ENCODE measurements at places on chromosomes 7 and 10.

GRCh38 chr10:22652988-22653481, 61.3 kb downstream of the PIP4K2A start:
- no peak for DNase-seq

DNA sequence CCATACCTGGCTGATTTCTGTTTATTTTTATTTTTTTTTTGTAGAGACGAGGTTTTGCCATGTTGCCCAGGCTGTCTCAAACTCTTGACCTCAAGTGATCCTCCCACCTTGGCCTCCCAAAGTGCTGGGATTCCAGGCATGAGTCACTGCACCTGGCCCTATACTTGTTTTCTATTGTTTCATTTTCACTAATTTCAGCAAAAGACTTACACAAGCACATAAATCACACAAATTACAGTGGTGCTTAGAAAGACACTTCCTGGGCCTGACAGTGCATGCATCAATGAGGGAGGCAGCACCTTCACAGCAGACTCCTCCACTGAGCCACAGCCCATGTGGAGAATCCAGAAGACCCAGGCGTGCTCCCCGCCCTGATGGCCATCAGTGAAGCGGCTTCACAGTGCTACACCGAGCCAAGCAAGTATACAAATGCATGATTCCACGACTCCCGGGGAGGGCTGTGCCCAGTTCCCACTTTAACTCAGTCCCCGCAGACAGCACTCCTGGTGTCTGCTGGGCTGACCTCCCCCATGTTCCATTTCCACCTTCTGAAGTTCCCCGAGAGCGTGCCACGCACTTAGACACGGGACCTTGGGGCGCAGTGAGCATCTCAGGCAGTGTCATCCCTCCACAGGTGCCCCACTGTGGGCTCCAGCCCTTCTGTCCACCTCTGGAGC, 20.6 kb downstream of the PITRM1 start:
- no peak for DNase-seq

DNA sequence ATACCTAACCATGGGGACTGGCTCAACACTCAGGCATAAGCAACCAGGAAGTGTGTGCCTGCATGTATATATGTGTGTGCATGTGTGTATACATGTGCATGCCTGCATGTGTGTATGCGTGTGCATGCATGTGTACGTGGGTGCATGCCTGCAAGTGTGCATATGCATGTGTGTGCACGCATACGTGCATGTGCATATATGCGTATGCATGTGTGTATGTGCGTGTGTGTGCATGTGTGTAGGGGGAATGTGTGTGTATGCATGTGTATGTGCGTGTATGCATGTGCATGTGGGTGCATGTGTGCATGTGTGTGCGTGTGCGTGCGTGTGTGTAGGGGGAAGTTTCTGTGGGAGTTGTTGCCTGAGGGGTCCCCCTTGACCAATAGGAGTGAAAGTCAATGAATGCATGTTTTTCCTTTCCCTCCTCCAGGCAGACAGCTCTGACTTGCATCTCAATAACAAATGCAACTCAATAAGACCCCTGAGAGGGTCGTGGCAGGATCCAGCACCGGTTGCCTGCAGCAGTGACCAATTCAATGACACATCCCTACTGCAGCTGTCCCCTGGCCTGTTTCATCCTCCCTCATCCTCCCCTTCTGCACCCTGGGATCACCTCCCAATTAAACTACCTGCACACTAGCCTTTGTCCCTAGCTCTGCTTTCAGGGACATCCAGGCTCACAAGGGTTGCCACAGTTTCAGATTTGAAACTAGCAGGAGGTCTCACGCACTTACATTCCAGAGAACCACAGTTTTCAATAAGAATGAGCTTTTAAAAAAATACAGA, 27.0 kb upstream of the FZD8 start:
- no peak for DNase-seq

GRCh38 chr10:127552446-127552845, 3.3 kb downstream of the NPS start:
- peak; percentile 3 for DNase-seq

DNA sequence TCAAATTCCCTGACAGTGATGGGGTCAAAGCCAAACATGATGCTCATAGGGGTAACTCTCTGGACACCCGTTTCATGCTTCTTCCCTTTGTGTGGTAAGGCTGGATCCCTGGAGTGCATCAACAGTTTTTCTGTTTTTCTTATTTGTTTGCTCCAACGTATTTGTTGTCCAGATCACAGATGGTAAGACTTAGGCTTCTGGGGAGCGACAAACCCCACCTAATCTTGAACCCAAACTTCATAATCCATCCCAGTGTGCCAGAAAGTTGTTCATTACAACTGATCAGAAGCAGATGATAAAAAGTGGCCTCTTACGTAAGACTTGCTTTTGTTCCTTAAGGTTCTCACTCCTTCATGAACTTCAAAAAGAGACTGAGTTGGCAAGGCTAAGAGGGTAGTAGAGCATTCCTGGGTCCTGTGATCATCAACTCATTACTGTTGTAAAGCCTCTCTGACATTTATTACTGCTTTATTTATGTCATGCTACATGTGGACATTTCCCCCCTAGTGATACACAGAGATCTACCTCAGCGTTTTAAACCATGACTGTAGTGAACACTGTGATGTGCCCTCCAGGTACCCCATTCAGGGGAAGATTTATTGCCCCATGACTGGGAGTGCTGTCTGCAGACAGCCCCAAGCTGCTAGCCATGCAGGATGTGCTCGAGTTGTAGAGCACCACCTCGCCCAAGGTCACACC, 125.6 kb downstream of the CCDC71L start:
- DNase-seq, result no peak

- no peak for DNase-seq
Measured at GRCh38 chr7:123655614-123656013, at the start of gene LMOD2. Gene LMOD2, plus strand, starts transcription at chr7:123655866. Its CDS starts 98 bp downstream, at chr7:123655964.

- no peak for DNase-seq
Measured at GRCh38 chr7:158395780-158396278, 191.8 kb downstream of the PTPRN2 start.

DNA sequence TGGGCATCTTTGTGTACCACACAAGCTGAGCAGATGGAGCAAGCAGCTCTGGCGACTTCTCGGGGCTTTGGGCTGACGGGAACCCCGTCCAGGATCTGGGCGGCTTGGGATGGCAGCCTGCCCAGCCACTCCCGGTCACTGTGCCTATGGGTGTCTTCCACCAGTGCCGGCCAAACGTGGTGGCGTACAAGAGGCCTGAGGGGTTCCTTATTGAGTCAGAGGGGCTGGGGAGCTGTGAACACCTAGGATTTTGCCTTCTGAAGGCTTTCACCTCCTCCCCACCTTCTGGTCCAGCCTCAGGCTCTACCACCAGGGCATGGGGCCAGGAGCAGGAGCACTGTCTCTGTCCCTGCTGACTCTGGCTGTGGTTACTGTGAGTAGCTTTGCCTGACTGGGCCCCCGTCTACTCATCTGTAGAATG, 71.8 kb upstream of the PPIF start:
- peak; percentile 71 for DNase-seq

DNA sequence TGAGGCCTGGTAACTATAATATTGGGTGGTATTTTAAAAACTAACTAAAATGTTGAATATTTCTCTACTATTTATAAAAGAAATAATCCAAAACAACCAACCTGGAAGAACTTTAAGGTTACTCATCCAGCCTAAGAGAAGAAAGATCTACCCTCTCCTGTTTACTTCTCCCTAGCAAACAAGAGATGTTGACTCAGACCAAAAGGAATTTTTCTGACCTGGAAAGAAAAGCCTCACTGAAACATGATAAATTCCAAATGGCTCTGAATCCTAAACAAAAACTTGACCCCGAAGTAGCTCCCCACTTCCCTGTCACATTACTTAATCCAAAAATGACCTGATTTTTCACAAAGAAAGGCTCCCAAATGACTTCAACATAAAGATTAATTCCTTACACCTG, 101.2 kb downstream of the PARD3 start:
- DNase-seq, result no peak

GRCh38 chr10:97915346-97916131, 65.9 kb downstream of the GOLGA7B start:
- DNase-seq, result peak; percentile 93

DNA sequence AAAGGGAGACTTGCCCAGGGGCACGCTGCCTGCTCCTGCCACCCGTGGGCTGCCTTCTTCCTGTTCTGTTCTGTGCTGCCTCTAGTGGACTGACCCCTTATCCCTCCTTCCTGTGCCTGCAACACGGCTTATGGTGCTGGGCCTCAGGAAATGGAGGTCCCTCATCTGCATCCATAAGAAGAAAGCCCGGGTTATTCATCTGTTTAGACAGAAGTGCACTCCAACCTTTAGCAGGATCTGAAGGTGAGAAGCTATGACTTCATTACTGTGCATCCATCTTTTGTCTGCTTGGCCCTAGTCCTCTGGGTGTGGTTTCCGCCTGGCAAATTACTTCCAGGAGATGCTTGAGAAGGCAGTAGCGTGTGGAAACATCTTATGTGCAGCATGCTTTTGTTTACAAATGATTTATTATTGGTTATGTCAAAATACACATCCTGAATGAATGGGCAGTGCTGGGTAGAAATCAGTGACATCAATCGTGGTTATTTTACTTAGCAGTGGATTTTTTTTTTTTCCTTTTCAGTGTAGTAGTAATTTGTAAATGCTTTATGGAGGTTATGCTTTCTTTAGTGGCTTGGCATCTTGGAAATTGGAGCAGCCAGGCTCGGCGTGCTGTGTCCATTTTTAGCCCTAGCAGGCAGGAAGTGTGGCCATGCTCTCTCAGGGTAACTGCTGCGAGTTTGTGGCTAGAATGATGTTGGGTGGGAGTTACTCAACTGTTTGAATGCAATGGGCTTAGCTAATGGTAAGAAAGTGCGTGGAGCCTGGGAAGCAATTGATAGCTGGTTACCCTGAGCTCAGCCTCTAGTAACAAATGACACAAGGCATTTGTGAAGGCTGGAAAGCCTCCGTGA, 12.7 kb downstream of the PTPRE start:
- DNase-seq, result no peak

GRCh38 chr7:7568553-7568952, 1.9 kb downstream of the MIOS start:
- no peak for DNase-seq

GRCh38 chr7:37110660-37111424, 337.8 kb downstream of the ELMO1 start:
- no peak for DNase-seq

DNA sequence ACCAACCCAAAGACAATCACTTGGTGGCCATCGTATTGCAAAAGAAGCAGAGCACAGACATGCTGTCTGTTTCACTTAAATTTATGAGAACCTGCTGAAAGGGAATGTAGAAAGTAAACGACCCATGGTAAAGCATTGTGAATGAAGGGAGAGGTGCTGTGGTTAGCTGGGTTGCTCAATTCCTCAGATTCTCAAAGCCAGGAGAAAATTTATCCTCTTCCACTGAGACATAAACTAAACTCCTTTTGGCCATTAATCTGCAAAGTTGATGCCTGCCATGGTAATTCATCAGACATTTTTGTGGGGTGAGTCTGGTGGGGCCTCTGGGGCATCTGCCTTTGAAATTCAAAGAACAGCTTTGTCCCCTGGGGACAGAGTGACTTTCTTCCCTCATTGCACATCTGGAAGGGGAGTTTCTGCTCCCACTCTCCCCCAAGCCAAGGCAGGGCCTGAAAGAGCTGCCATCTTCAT, 951.0 kb downstream of the LRMDA start:
- no peak for DNase-seq

GRCh38 chr7:31783221-31783620, 96.2 kb downstream of the PPP1R17 start:
- DNase-seq, result peak; percentile 29

DNA sequence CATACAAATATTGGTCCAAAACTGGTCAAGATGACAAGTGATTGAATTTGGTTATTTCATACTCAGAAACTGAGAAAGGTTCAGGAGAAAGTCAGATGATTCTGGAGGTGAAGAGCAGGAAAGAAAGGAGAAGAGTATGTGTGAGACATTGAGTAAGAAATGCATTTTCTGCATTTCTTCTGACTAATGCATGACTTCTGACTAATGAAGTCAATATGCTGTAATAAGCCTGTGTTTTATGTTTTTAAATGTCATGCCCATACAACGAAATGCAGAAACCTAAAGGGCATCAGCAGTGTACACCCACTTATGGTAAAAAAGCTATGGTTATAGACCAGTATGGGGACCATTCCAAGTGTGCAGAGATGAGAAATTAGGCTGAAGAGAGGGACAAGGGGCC, 1227.8 kb upstream of the SORCS1 start:
- DNase-seq, result no peak

DNA sequence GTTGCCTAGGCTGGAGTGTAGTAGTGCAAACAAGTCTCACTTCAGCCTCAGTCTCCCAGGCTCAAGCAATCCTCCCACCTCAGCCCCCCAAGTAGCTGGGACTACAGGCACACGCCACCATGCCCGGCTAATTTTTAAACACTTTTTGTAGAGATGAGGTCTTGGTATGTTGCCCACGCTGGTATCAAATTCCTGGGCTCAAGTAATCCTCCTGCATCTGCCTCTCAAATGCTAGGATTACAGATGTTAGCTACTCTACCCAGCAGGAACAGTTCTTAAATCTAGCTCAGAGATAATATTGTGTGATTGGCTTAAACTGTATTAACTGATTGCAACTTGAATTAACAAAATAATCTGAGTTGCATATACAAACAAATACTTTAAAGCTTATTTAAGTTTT, 82.9 kb downstream of the CDK14 start:
- DNase-seq, result no peak

DNA sequence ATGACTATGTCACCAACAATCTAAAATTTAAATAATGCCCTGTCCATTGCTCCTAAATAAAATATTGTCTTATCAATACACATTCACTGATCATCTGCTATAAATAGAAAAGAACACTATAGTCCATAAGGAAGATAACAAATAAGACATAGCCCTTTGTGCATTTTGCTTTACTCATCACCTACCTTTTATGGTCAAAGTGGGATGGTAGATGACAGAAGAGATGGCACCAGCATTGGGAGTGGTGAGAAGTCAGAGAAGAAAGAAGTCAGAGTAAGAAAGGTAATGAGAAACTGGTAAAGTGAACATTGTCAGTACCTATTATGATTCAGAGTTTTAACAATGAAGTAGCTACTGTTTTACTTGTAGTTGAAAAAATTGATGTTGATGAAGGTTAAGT, 31.1 kb downstream of the SEMA3E start:
- no peak for DNase-seq

- DNase-seq, result no peak
Measured at GRCh38 chr10:11215471-11215870, 197.8 kb downstream of the CELF2 start.

DNA sequence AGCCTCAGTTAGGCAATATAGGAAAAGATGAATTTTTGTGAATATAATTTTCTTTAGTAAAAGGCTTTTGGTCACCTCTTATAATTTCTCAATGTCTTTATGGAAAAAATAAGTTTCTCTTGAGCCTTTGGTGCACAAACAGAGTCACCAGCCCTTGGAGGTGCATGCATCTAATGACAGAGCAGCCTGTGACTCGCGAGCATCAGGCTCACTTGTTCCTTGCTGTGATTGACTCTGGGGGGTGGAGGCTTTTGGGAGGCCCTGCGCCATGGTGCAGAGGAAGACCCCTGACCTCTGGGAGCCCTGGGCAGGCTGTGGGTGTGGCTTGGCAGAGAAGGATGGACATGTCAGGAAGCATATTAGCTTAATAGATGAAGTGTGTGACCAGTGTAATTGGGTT, 60.2 kb downstream of the FIGNL1 start:
- DNase-seq, result no peak

GRCh38 chr10:930625-931325, 730 bp downstream of the LARP4B start:
- DNase-seq, result no peak
